NCI-H524 (cell line): ENCODE measurements at places on chromosomes 6 and 20.

DNA sequence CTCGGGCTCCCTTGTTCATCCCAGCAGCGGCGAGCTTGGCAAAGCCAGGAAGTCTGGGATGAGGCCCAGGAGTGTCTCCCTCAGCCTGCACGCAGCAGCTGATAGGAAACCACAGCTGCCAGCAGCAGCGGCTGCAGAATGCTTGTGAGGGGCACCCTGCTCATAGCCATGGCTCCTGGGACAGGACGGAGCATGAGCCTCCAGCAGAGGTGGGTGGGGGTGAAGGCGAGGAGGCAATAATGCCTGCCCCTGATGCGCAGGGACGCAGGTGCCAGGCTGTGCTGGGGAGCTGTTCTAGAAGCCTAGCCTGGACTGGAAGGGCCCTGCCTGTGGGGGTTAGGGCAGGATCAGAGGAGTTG, 157.9 kb downstream of the CD83 start:
- DNase-seq = no peak

- DNase-seq = peak; percentile 80
Observed at GRCh38 chr6:146146836-146147235, 118.0 kb downstream of the GRM1 start.

DNA sequence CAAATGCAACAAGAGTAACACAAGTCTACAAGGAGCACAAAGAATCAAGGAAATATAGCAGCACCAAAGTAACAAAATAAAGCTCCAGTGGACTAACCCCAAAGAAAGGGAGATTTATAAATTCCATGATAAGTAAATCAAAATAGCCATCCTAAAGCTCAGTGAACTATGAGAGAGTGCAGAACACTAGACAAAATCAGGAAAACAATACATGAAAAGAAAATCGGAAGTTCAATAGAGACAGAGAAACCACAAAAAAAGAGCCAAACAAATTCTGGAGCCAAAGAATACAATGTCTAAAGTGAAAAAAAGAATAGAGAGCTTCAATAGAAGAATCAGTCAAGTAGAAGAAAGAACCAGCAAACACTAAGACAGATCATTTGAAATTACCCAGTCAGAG, 247.3 kb upstream of the TENT5A start:
- DNase-seq = no peak

DNA sequence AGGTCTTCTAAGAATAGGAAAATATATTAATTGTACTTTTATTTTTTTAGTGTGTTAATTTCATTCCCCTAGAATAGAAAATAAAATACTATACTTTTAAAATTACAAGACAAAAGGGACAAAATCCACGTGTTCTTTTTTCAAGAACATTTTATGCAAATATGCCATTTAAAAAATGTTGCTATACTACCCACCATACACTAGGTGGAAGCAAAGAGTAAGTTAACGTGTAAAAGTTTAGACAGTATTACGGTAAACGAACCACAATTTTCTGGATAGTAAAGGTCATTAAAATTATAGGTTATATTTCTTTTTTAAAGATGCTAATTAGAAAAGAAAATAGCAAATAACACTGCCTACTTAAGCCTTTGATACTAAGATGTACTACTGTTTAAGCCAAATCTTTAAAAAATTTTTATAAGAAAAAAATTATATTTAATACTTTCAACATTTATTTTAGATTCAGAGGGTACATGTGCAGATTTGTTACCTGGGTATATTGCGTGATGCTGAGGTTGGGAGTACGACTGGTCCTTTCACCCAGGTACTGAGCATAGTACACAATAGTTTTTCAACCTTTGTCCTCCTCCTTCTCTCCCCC, 287.6 kb downstream of the PHF3 start:
- DNase-seq = peak; percentile 46

DNA sequence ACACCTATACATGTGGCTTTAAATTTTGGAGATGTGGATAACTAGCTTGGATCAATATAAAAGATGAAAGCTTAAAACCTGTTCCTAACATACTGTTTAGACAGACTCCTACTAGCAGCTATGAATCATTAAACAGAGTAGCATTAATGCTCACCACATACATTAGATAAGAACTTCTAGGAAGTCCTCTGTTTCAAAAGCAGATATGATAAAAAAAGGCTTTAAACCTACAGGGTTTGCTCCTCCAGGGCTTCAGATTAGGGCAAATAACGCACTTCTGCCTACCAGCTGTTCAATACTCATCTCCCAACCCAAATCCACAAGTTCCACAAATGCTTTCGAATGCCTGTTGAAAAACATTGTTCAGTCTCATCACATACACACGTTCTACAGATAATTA, 1.5 kb downstream of the REPS1 start:
- DNase-seq = peak; percentile 46

GRCh38 chr6:142835787-142836535, 109.0 kb downstream of the HIVEP2 start:
- DNase-seq = no peak

DNA sequence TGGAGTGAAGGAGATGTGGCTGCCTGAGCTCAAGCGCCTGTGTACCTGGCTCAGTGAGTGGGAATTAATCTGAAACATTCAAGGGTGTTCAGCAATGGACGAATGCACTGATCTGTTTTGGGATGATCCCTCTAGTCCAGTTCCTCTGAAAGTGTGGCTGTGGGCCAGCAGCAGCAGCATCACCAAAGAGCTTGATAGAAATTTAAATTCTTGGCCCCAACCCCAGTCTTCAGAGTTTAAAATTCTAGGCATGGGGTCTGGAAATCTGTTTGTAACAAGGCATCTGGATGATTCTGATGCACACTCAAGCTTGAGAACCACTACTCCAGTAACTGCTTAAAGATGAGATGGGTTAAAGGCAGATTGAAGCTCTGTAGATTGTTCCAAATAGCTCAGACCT, 59.2 kb downstream of the STMND1 start:
- DNase-seq = no peak

- no peak for DNase-seq
Observed at GRCh38 chr6:51913265-51913664, 174.1 kb downstream of the PKHD1 start.

DNA sequence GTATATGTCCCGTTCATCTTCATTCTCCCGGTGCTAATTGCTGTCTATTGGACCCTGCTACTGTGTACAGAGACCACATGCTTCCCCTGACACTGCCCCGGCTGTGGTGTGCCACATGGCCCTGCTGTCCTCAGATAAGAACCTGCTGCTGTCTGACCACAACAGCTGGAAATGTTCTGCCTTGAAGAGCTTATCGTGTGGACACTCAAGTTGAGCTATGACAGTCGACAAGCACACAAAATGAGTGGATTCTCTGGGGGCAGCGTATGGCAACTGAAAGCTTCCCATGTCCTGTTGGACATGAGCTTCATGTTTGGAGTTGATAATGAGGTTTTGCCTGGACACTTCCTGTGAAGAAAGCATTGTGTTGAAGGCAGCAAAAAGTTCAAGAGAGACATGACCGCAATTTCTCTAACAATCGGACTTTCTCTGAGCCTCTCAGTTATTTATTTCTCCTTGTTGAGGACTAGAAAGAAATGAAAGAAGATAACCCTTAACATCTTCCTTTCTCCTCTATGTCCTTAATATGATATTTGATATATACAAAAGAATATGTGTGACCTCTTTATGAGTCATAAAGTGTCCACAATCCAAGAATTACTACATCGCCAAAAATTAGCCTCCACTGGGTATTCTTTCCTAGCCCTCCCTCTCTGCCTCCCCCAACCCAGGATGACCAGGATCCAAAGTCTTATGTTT, 187.1 kb upstream of the TCF21 start:
- DNase-seq = peak; percentile 3

DNA sequence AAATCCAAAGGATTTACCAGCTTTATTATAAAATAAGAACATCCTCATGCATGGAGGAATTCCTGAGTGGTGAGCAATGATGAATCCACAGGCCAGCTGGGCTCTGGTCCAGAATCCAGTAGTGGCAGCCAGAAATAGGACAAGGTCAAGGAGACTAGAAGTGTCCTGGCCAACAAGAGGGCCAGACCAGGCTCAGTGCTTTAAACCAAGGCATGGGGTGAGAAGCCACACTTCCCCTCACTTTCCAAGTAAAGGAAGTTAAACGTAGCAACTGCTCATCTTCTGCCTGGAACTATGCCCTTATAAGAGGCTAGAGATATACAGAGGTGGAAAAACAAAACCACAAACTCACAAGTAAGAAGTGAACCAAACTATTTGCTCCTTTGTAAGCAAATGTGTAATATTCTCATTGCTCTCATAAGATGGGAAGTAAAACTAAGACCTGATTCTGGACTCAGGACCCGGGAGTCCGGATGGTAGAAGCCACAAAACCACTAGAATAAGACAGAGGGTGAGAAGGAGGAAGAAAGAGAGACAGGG, 253.2 kb downstream of the UST start:
- no peak for DNase-seq

DNA sequence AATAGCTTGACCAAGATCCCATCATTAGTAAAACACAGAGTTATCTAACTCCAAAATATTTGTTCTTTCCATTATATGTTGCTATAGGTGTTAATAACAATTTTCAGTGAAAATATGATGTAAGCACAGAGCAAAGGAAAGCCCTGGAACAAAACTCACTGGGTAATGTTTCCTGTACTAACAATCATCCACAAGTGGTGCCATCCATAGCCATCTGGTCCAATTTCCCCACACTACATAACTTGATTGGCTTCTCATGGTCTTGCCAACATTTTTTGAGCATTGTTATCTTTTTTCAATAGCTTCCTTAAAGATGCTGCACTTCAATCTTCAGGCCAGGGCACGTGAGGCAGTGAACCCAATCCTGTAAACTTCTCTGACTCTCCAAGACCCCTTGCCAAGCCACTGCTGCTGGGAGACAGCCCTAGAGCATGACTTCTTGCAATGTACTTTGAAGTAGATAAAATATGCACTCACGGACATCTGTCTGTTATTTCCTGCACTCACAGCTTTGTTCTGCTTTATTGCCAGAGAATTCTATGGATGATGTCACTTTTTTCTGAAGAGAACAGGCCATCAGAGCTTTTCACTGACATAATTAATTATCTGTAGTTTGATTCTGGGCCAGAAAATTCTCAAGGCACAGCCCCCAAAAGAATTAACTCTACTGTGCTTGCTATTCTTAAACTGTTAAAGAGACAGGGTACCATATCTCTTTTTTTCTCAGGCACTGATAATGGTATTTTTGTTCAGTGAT, 97.5 kb upstream of the TMEM30A start:
- DNase-seq = peak; percentile 15

GRCh38 chr20:1196634-1197033, 6.6 kb upstream of the C20orf202 start:
- DNase-seq = no peak

- no peak for DNase-seq
Observed at GRCh38 chr20:10741060-10741459, 67.3 kb upstream of the JAG1 start.

GRCh38 chr6:137181891-137182653, 8.6 kb upstream of the IL22RA2 start:
- DNase-seq = no peak

- no peak for DNase-seq
Observed at GRCh38 chr20:41248368-41249024, 69.0 kb downstream of the ZHX3 start.

GRCh38 chr6:5785249-5785648, 221.5 kb downstream of the NRN1 start:
- no peak for DNase-seq

GRCh38 chr6:63549076-63549475, 23.2 kb upstream of the LOC128125822 start:
- DNase-seq = peak; percentile 87

GRCh38 chr6:82397962-82398692, 34.5 kb downstream of the TPBG start:
- no peak for DNase-seq

- no peak for DNase-seq
Observed at GRCh38 chr6:122712448-122713137, 66.9 kb upstream of the FABP7 start.

- peak; percentile 48 for DNase-seq
Observed at GRCh38 chr6:137496909-137497720, 2.9 kb upstream of the OLIG3 start.

GRCh38 chr20:7967199-7967844, 27.1 kb upstream of the HAO1 start:
- DNase-seq = no peak

GRCh38 chr6:30565772-30566171, 5.5 kb upstream of the ABCF1 start:
- no peak for DNase-seq

- DNase-seq = no peak
Observed at GRCh38 chr6:3363296-3364025, 93.4 kb downstream of the SLC22A23 start.

- DNase-seq = no peak
Observed at GRCh38 chr6:85920782-85921181, 278.1 kb upstream of the SYNCRIP start.

- no peak for DNase-seq
Observed at GRCh38 chr20:24423390-24424313, 45.8 kb upstream of the SYNDIG1 start.

- no peak for DNase-seq
Observed at GRCh38 chr6:13099771-13100170, 228.6 kb downstream of the TBC1D7 start.

- no peak for DNase-seq
Observed at GRCh38 chr6:34182751-34183531, 37.1 kb upstream of the GRM4 start.

- no peak for DNase-seq
Observed at GRCh38 chr6:47079638-47080037, 37.5 kb upstream of the ADGRF1 start.

- DNase-seq = no peak
Observed at GRCh38 chr6:25583906-25584305, 68.1 kb upstream of the SCGN start.

DNA sequence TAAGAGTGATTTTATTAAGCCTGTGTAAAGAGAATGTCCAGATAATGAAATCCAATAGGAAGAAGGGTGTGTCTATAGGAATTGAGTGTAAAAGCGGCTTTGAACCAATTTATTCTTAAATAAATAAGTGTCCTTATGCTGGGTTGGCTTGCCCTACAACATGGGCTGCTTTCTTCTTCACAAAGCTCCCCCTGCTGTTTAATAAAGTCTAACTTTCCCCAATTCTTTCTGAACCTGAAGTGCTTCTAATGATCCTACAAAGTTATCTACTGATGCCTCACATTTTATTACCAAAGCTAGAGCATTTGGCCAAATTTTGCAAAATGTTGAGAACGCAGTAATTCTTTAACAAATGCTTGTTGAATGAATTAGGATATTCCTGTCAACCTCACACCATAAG, 36.3 kb upstream of the SIRT5 start:
- no peak for DNase-seq

- no peak for DNase-seq
Observed at GRCh38 chr6:41161380-41161779, 1.5 kb downstream of the TREM2 start.

DNA sequence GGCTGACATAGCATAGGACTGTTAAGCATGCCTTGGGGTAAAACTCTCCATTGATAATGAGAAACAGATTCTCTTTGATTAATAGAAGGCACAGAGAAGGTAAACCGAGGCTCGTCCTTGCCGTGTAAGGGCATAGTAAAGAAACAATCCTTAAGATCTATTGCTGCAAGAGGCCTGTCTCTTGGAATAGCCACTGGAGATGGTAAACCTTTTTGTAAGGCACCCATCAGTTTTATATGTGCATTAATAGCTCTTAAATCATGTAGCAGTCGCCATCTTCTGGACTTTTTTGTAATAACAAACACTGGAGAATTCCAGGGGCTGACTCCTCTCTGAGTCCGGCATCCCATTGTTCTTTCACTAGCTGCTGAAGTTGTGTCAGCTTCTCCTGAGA, 8.4 kb upstream of the ABHD12 start:
- peak; percentile 82 for DNase-seq
